MG63 (cell line): ENCODE measurements at places on chromosomes 5 and 9.

GRCh38 chr9:3458806-3459475 lies 66.9 kb downstream of the RFX3 start:
- DNase-seq, result no peak

- peak; percentile 26 for DNase-seq
Measured at GRCh38 chr5:114362197-114362976, 517 bp downstream of the KCNN2 start.

DNA sequence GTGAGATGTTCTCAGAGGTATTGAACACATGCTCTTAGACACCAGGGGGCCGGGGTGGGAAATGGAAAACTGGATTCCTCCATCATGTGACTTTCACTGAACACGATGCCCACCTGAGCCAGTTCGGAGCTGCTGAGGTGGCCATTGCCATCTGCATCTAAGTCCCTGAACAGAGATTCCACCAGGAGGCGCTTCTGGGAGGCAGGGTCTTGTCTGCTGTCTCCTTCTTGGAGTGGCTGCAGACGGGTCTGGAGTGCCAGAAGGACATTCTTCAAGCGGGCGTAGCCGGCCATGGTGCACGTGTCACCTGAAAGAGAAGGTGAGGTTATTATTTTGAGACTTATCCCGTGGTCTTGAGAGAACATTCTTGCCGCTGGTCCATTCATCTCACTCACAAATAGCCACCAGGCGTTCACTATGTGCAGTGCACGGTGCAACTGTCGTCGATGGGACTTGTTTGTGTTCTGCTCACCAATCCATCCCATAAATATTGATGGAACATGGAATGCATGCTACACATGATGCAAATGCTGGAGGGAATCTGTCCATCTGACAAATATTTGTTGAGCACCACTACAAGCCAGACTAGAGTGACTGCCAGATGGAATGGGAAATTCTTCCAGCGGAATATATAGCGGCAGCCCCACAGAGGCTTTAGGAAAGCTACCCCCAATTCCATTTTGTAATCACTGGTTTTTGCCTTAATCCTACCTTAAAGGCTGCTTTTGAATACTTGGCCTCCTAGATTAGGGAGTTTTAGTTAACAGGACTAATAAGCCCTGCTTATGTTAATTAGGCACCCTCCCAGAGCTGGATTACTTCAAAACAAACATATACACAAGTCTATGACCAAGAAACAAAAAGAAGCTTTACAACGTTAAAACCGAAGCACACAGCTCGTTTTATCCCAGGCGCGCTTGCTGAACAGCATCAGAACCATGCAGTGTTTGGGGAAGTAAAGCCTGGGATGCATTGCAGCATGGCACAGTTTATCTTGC lies 264.8 kb downstream of the HSPA4 start:
- peak; percentile 11 for DNase-seq

DNA sequence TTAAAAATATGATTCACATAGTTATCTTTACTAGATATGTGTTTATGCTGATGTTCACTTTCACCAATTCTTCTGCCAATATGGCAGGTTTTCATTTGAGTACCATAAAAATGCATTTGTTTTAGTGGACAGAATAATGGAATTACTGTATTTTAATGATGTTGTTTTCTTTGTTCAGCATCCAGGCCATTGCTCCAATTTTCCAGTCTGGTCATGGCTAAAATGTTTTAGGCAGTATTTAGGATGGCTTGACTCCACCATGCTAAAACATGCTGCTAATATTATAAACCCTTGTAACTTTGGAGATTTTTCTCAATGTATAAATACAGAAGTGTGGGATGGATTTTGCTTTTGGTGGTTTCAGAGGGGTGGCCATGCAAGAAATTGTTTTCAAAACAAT lies 273.0 kb upstream of the RPS23 start:
- DNase-seq, result no peak

DNA sequence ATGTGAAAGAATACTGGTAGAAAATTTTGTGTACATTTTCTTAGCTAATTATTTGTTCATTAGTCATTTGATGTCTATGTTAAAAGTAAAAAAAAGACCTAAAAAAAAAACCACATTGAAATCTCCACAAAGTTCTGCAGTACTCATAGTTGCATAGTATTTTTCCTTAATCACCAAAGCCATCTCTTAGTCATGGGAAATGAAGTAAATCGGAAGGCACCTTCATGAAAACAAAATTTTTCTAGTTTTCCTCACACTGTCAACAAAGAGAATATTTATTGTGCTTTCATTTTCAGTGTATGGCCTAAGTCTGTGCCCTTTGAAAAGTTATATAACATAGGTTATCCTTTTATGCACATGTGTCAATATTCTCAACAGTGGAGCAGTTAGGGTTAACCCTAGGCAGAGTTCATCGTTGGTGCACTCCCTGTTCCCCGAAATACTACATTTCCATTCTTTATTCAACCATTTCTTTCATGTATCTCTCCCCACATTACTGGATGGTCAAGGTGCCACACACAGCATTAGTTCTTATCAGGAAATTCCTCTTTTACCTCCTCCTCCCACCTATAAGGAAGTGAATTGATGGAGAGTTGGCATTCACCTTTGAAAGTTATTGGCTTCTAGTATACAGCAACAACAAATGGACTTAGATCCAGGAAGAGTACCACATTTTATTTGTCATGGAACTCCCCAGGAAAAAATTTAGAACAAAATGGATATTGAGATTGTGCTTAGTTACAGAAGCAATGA lies 93.1 kb downstream of the NUDT12 start:
- DNase-seq, result no peak

- no peak for DNase-seq
Measured at GRCh38 chr5:33008751-33009418, 297.8 kb downstream of the NPR3 start.

GRCh38 chr5:123084730-123085605 lies 4.1 kb upstream of the PRDM6 start:
- no peak for DNase-seq

DNA sequence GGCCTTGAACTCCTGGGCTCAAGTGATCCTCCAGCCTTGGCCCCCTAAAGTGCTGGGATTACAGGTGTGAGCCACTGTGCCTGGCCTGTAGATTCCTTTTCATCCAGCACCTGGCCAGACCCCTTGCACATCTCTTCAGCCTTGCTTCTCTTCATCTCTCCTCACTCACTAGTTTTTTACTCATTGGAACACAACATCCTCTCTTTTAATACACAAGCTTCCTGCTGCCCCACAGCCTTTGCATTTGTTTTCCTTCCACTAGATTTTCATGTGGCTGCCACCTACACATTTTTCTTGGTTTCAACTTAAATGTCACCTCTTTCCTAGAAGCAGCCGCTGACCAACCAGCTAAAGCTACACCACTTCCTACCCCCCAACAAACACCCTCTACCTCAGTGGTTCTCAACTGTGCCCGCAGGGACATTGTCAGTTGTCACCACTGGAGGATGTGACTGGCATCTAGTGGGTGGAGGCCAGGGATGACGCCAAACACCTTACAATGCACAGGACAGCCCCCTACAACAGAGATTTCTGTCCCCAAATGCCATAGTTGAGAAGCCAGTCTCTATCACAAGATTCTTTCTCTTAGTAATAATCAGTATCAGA lies 33.7 kb downstream of the HAVCR1 start:
- DNase-seq, result no peak

GRCh38 chr9:35766997-35767396 lies 12.9 kb upstream of the MSMP start:
- no peak for DNase-seq

GRCh38 chr5:63194126-63194525 lies 615.5 kb downstream of the LRRC70 start:
- no peak for DNase-seq

- no peak for DNase-seq
Measured at GRCh38 chr5:17444496-17444895, 53.5 kb upstream of the TAF11L2 start.

- DNase-seq, result no peak
Measured at GRCh38 chr5:31819926-31820516, 181.1 kb downstream of the PDZD2 start.

DNA sequence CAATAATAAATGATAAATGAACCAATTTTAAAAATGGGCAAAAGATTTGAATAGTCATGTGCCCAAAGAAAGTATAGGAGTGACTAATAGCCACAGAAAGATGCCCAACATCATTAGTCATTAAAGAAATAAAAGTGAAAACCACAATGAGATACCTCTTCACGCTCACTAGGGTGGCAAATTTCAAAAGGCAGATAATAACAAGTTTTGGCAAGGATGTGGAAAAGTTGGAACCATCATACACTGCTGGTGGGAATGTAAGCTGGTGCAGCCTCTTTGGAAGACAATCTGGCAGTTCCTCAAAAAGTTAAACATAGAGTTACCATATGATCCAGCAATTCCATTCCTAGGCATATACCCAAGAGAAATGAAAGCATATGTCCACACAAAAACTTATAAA lies 1819.8 kb downstream of the MAT2B start:
- peak; percentile 71 for DNase-seq

DNA sequence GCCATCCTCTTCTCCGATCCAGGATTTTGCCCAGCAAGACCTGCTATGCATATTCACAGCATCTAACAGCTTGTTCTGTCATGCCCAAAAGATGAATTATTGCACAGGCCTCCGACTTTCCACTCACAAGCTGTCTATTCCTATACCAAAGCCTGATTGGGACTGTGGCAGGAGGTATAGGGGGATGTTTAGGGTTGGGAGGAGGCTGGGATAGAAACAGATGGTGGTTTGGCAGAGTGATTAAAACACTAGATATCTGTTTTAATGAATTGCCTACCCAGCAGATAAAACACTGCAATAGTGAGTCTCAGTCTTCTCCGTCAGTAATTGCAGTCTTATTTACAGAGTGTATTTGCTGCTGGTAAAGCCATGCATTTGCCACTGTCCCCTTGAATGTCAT lies 215.3 kb downstream of the TLR4 start:
- no peak for DNase-seq

- DNase-seq, result no peak
Measured at GRCh38 chr5:39019254-39019653, 54.9 kb downstream of the RICTOR start.

- peak; percentile 39 for DNase-seq
Measured at GRCh38 chr5:79020861-79021561, 35.9 kb upstream of the ARSB start.

DNA sequence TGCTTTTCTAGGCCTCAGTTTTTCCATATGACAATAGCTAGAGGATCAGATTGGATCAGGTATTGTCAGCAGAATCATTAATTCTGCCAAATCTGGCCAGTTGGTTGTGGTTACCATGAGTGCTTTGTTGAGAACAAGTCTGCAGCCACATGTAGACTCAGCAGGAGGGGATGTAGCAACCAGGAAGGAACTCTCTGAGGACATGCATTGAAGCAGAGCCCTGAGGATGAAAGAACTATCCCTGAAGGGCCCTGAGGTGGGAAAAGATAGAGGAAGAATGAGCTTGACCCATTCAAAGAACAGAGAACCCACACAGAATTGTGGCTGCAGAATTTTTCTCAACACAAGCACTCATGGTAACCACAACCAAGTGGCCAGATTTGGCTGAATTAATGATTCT lies 60.1 kb upstream of the AFAP1L1 start:
- peak; percentile 52 for DNase-seq

- DNase-seq, result no peak
Measured at GRCh38 chr9:118618084-118618483, 751.2 kb downstream of the BRINP1 start.

DNA sequence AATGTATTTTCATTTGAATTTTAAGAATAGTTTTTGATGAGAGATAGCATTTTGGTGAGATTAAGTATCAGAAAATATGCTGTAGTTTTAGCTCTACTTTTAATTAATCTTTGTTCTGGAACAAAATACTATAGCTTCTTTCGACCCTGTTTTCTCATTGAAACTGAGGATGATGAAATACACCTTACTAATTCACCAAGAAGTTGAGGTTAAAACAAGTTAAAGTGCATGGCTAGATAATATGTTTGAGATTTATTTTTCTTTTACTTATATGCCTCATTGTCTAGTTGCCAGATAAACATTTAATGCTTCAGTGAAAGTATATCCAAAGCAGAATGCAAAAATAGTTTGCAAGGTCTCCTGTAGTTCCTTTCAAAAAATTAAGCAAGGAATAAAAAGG lies 140.1 kb upstream of the KCNN2 start:
- DNase-seq, result no peak

DNA sequence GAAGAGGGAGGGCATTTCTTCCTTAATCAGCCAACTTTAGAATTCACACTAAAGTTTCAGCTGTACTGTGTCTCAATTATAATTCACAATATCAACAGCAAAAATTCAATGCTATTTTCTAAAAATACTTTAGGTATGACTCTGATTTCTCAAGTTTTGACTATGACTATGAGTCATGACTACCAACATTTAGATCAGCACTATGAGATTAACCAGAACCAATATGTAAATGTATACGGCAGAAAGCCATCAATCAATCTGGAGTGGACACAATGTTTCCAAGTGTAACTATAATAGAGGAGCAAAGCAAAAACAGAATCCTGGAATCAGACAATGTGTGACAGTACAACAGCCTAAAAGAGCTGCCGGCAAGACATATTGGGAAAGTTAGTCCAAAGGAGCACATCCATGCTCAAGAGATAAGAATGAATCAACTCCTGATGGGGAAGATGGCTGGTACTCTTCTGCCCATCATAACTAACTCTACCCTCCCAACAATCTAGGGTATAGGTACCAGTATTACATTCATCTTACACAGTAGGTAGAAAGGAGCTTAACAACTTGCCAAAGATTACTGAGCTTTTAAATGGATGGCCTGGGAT lies 294.4 kb downstream of the SEMA5A start:
- DNase-seq, result no peak

DNA sequence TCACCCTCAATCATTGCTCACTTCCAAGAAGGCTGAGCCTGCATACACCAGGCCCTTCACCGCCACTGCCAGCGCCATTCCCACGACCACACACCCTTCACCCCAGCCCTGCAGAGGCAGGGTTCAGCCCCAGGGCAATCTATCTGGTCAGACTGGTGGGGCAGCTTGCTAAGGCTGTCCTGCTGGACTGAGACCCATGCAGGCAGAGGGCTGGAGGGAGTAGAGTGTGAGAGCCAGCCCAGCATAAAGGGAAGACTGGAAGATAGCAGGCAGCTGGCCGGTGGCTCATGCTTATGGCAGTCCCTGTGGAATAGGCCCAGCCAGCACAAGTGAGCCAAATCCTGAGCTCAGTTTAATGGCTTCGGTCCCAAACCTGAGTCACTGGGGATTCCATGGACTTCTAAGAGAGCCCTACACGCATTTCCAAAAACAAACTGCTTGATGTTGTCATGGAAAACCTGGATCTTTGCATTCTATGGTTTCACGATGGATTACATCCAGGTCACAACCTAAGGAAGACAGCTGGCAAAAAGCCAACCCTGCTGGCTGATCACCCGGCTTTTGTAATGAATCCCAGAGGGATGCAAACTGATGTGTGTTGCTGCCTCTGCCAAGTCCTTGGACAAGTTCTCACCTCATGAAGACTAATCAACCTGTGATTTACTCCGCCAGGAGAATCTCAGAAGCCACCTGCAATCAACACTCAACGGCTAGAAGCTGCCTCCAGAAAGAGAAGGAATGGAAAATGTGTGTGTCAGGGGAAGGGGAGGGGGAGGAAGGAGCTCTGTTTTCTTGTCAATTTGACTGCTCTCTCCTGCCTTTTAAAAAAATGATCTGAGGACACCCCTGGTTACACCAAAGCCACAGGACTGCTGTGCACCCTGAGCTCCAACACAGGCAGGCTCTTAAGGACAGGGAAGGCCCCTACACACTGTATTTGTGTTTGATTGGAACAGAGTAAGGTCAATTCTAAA lies 143.6 kb downstream of the LHFPL2 start:
- DNase-seq, result peak; percentile 96

- no peak for DNase-seq
Measured at GRCh38 chr5:16754601-16755000, 137.8 kb upstream of the RETREG1 start.

GRCh38 chr9:15317836-15318235 lies 10.8 kb upstream of the TTC39B start:
- DNase-seq, result peak; percentile 91

GRCh38 chr5:142918959-142919635 lies 148.9 kb downstream of the ARHGAP26 start:
- DNase-seq, result no peak
